ENCODE measurements at places on chromosomes 6 and 20. TPM values are rescaled to one million over a fixed set of nuclear protein-coding genes. Genes with fewer than 3 reads are reported as not detected.

LY6G6D gene
- total RNA-seq = not detected

SSR1 gene
- total RNA-seq = 153 TPM

WFDC2 gene
- total RNA-seq = not detected

- DNase-seq = no peak
Observed at GRCh38 chr6:134082191-134082590, 29.8 kb upstream of the SLC2A12 start.

GRCh38 chr20:48196486-48196885, 411.2 kb upstream of the SULF2 start:
- no peak for DNase-seq

GRCh38 chr6:98036344-98036923, 753.4 kb upstream of the MMS22L start:
- no peak for DNase-seq

Measured in SJSA1 (cell line).